ENCODE measurements at places on chromosomes 5 and 9.

GRCh38 chr5:112374818-112375217 is 44.3 kb downstream of the EPB41L4A start:
- no peak for DNase-seq

- DNase-seq = no peak
Measured at GRCh38 chr5:82985763-82986162, 91.4 kb downstream of the TMEM167A start.

GRCh38 chr5:134174841-134175839 is 1.6 kb downstream of the SKP1 start:
- DNase-seq = peak; percentile 55

GRCh38 chr9:135908754-135909204 is 1.4 kb upstream of the CAMSAP1 start:
- no peak for DNase-seq

- DNase-seq = peak; percentile 18
Measured at GRCh38 chr5:72486371-72486770, 20.8 kb downstream of the ZNF366 start.

DNA sequence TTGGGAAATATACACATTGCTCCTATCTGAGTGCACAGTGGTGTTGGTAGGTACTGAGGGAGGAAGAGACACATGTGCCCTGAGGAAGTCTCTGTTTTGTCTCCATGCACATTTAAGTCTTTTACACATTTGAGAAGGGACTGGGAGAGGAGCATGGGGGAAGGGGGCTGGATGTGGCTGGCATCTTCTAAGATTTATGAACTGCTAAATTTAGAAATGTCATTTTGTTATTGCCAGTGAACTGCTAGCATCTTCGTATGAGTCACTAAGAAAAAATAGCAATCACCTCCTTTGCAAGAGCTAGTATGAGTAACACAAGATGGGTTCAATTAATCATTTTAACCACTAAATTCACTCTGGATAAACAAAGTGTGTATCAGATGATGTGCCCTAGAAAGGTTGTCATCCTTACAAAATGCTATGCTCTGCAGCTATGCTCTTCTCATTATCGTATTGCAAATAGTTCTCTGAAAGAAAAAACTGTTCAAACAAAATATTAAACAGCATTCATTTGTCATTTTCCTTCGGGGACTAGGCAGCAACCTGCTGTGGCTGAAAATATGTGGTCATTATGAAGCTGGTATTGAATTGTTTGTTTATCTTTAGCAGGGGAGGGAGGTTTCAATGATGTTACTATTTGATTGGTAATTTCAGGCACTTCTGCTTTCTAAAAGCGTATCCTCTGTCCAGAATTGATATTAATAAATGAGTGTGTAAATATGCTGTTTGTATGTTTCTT is 236.5 kb downstream of the DMRTA1 start:
- peak; percentile 51 for DNase-seq

GRCh38 chr5:32709750-32710549 is 1.2 kb upstream of the NPR3 start:
- peak; percentile 64 for DNase-seq

DNA sequence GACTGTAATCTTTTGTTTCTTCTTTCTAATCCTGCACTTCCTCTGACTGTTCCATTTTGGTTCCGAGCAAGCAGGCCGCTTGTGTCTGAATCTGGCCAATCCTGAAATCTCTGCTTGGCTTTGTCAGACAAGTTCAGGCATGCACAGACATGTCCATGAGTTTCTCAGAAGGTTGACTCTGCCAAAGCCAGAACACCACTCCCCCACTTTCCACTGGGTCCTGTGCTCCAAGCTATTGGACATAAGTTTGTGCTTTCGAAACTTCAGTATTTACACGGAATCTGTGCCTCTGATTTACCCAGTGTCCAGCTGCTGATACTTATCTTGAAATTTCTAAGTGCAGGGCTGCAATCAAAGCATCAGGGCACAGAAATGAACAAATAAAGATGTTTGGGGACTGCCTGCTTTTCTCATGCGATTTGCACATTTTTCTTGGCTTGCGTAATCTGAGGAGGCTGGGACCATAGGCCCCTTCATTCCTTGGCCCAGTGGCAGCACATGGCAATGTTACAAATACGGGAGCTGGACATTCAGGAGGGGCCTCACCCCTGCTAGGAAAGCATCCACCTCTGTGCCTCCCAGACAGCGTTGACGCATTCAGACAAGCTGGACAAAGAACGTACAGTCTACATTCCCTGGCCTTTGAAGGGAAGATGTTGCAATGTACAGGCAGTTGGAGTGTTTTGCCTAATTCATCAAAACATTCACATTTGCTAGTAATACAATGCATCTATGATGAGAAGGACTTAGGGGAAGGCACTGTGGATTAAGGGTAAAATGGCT is 209.2 kb upstream of the PAPPA start:
- DNase-seq = peak; percentile 97

DNA sequence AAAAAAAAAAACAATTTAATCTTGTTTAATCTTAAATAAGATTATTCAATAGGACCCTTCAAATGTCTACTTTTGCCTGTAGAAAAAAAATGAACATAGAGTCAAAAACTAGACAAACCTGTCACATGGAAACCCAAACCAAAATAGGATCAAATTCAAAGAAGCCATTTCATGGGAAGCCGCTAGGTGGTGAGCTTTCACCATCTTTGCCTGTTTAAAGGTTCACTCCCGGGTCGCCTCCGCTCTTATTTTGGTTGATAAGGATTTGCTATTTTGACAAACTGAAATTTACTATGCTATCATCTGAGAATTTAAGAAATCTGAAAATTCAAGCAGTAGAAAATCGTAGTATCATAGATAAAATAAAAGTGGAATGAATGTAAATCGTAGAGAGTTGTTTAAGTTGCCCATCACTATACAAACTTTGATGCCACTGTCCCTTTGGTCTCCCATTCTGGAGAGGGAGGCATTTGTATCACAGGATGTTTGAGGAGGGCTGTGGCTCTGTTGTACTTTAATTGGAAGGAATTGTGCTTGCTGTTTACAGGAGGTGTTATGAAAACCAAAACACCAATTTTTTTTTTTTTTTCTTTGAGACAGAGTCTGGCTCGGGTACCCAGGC is 43.5 kb upstream of the DNAH5 start:
- DNase-seq = peak; percentile 51

DNA sequence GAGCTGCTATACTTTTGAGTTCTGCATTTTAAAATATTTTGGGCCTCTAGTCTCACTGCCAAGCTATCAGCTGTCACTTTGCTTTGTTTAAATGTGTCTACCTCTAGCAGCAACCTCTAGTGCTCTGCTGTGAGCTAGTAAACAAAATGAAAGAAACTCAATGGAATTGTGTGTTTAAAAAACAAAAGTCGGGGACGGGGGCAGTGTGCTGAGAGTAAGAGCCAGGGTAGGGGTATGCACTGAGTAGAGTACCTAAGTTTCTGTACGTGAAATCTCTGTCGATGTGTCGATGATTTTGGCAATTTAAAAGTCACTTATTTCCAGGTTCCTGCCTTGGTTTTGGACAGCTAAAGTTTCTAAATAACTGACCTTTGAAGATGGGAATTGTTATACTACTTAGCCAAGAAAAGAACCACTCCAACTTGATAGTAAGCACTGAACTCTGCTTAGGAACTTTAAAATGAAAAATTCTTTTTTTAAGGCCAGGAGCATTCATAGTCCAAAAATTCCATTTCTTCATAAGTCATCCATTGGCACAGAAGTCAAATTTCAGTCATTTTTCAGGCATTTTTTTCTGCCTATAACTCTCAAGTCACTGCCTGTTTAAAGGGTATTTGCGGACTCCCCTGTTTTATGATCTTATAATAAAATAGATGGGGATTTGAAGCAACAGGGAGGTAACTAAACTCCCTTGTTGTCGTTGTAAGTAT is 111.5 kb downstream of the SAXO1 start:
- no peak for DNase-seq

- DNase-seq = peak; percentile 42
Measured at GRCh38 chr9:125972012-125972729, 225.0 kb downstream of the PBX3 start.

GRCh38 chr5:108214857-108215256 is 167.0 kb downstream of the FBXL17 start:
- no peak for DNase-seq

DNA sequence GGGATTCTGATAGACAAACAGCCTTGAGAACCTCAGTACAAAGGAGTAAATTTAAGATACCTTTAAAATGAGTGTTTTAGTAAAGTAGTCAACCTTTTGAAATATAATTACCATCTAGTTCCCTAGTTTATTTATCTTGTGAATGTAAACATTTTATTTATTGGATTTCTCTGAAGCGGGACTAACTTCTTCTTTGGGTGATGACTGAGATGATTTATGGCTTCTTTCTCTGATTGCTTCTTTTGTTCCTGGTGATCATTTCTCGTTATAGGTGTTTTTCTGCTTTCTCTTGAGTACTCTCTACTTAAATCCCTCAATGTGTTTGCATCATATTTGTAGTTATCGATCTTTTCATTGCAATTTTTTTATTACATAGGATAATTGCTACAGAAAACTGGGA is 33.2 kb downstream of the PRDM6 start:
- DNase-seq = no peak

GRCh38 chr9:135343837-135344522 is 135.6 kb upstream of the PPP1R26 start:
- DNase-seq = no peak

DNA sequence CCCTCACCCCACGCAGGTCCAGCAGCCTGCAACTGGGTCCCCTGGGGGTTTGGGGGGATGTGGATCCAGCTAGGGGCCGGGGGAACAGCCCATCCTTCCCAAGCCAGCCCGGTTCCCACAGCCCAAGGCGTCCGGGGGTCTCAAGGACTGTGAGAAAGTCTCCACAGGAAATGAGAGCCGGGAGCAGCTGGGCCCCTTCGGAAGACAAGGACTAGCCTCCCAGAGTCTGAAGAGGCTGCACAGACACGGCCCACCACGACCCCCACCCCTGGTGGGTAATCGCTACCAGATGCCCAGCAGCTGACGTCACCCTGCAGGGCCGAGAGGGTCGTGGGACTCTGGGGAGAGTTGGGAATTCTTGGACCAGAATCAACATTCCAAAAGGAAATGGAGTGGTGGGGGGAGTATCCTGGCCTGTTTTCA is 10.5 kb downstream of the SH2D3C start:
- no peak for DNase-seq

Data from bronchial epithelial cell (primary cell).